ENCODE measurements at places on chromosomes 1 and 21.

- no peak for DNase-seq
Measured at GRCh38 chr1:196381544-196381943, 226.7 kb downstream of the KCNT2 start.

- no peak for DNase-seq
Measured at GRCh38 chr21:45076245-45076711, 1.9 kb downstream of the ADARB1 start.

DNA sequence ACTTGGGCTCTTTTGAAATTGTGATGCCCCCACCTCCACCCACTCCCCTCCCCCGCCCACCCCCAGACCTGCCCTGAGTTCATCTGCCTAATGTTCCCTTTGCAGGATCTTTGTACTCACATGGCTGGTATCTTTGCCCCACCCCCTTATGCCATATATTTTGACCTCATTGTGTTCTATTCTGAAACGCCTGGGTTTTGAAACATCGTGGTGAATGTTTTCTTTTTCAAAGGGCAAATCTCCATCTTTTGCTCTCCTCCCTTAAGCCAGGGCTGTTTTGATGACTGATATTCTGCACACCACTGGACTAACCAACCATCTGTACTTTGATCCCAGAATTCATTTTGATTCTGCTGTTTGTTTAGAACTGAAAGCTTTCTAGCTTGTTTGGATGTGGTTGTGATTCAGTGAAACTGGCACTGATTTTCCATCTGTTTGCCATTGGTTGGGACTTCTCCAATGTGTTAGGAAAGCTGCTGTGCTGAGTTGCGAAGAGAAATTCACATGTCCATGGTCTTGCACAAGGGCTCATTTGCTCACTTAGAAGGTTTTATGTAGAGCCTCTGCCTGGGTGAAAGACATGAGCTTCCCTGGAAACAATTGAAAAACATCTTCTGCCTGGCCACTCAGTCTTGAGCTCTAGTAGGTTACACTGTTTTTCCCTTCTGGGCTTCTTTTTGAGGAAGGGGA, 16.5 kb downstream of the SMAP2 start:
- DNase-seq = no peak

GRCh38 chr1:14039582-14040430, 339.8 kb downstream of the PRDM2 start:
- no peak for DNase-seq

- DNase-seq = no peak
Measured at GRCh38 chr1:234230414-234230862, 142.8 kb upstream of the COA6 start.

- no peak for DNase-seq
Measured at GRCh38 chr1:64514197-64514765, 44.4 kb downstream of the CACHD1 start.

GRCh38 chr1:17831597-17831996, 76.5 kb downstream of the ACTL8 start:
- peak; percentile 7 for DNase-seq

GRCh38 chr1:153985341-153985912, 712 bp downstream of the RAB13 start:
- no peak for DNase-seq

GRCh38 chr1:207412845-207413244, 41.3 kb upstream of the CR2 start:
- DNase-seq = no peak

GRCh38 chr1:109488201-109488600, 4.5 kb downstream of the ATXN7L2 start:
- no peak for DNase-seq

GRCh38 chr1:39269349-39269748, 64.9 kb downstream of the MACF1 start:
- DNase-seq = no peak

GRCh38 chr1:78298349-78298748, 192.4 kb upstream of the PTGFR start:
- no peak for DNase-seq

GRCh38 chr1:9246841-9247785, 12.5 kb downstream of the H6PD start:
- DNase-seq = no peak

DNA sequence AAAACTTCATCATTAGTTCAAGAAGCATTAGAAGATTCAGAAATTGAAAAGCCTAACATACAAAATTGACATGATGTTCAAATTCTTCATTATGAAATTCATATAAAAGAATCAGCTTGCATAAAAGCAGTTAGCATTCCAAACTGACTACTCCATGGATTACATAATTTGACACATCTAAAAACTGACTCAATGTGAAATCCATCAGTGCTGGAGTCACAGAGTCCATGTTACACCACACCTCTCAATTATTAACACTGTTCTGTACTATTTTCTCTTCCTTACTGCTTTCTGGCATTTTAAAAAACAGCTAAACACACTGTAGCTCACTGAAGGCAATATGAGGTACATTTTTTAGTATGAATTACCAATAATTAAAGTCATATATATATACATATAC, 28.0 kb downstream of the ARHGAP29 start:
- DNase-seq = no peak

DNA sequence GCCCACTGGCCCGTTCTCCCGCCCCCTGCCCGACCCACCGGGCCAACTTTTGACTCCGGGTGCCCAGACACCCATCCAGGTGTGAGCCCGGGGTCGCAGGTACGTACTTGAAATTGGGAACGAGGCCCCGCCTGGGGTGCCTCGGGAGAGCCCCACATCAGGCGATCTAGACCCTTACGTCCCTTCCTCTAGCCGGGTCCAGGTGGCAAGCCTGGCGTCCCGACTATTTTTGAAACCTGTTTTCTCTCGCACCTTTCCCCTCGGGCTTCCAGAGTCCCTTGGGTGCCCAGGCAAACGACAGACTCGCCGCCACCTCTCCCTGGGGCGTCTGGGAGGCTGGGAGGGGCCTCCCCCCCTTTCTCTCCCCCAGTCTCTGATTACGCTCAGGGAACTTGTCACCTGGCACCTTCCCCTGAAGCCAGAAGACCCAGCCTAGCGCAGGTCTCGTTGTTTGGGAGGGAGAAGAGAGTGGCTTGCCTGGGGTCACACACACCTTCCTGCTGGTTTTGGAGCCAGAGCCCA, 898 bp downstream of the LDLRAP1 start:
- no peak for DNase-seq

DNA sequence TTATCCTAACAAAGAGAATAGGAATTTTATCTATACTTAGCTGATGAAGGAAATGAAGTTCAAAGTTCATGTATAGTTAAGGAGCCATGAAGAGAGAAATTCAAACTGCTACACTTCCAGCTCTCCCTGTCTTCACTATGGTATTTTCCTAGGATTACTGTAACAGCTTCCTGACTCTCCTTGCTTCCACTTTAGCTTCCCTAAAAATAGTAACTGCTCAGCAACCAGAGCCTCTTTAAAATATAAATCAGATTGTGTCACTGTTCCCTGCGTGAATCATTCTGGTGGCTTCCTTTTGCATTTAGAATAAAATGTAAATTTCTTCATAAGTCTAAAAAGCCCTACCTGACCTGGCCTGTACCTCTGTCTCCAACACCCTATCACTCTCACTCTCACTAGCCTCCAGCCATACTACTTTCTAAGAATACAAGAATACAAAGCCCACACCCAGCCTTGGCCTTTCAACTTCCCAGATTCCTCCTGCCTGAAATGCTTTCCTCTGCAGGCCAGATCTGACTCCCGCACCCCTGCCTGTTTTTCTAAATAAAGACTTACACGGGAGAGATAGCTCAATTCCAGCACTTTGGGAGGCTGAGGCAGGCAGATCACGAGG, 30.5 kb downstream of the OR10J1 start:
- DNase-seq = peak; percentile 44

DNA sequence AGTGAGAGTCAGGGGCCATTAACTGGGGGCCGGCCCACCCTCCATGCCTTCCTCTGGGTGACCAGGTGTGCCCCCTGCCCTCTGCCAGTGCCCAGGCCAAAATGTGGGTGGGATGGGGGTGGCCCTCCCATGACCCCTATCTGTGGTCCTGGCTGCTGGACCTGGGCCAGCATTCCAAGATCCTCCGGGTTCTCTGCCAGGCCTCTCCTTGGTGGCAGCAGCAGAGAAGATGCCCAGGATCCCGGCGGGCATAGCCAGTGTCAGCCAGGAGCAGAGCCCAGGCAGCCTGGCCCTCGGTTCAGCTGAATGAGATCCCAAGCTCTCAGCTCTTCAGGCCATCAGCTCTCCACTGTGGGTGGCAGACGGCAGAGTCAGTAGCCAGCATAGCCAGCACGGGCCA, 31.3 kb upstream of the ACTRT2 start:
- DNase-seq = no peak

DNA sequence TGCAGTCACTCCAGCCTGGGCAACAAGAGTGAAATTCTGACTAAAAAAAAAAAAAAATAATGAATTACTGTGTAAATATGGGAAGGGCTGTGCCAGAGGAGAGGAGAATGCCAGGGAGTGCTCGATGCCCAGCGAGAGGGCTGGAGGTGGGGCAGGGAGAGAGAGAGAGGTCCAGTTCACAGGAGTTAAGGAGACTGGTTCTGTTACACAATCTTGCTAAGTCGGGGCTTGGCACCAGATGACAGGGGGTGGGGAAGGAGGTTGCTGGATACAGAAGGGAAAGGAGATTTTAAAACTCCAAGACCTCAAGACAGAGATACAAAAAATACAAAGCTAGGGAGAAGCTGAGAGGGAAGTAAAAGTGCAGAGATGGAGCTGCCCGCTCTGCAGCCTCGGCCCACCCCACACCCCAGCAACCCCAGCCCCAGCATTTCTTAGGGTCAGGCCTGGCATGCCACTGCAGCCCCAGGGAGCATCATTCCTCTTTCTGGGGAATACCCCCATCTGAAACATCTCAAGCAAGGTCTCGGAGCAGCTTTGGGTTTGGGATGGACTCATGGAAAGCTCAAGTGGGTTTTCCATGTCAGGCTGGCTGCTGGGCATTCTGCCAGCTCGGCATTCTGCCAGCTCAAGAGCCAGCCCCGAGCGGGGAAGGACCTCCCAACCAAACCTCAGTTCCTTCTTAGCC, 991 bp downstream of the SELENBP1 start:
- no peak for DNase-seq

DNA sequence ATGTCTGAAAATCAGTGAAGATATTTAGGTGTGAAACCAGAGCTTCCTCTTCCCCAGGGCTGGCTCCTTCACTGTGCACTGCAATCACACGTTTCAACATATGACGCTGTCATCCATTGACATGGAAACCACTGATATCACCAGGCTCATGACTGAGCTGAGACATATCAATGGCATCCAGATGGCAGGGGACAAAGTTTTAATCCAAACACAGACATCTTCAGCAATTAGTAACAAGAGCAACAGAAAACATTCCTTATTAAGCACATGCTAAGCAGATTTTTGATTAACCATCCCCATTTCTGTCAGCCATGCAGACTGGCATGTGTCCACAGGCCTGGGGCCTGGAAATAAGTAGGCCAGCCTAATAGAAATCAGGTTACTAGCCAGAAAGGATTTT, 108.0 kb upstream of the ADAR start:
- no peak for DNase-seq

DNA sequence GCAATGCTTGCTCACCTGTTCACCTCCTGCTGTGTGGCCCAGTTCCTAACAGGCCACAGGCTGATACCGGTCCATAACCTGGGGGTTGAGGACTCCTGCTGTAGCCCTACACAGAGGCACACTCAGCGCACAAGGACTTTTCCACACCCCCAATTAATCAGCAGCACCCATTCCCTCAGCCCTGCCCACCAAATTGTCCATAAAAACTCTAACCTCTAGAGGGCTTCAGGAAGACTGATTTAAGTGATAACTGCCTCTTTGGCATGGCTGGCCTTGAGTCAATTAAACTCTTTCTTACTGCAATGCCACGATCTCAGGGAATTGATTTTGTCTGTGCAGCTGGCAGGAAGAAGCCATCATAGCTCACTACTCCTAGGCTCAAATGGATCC, 71.3 kb upstream of the MUTYH start:
- no peak for DNase-seq

DNA sequence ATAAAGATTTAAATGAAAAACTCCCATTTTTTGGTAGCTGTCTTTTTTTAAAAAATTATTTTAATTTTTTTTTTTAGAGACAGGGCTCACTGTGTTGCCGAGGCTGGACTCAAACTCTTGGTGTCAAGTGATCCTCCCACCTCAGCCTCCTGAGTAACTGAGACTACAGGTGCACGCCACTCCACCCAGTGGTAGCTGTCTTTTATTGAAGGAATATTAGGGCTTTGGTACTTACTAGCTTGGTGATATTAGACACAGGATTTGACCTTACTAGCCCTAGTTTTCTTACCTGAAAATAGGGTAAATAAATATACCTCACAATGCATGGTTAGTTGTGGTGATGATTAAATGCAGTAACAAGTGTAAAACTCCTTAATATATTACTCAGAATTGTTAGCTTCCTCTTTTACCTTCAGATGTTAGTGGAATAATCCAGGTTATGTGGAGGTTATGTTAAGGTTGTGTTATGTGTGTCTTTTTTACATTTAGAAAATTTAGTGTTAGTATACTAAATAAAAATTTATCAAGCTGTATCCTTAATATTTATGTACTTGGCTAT, 66.8 kb downstream of the PHACTR4 start:
- DNase-seq = no peak

DNA sequence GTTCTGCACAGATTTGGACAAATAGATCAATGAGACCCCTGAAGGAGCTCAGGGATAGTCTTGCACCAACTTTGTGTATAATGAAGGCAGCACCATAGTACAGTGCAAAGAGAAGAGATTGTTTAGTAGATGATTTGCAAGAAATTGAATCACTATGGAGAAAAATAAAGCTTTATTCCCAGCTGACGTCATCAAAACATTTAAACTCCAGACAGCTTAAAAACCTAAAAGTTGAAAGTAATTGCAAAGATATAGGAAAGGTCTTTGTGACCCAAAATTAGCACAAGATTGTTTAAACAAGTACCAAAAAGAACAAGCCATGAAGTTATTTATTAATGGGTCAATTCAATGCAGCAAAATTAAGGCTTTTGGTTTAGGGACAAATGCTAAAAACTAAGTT, 88.8 kb upstream of the BACE2 start:
- no peak for DNase-seq

DNA sequence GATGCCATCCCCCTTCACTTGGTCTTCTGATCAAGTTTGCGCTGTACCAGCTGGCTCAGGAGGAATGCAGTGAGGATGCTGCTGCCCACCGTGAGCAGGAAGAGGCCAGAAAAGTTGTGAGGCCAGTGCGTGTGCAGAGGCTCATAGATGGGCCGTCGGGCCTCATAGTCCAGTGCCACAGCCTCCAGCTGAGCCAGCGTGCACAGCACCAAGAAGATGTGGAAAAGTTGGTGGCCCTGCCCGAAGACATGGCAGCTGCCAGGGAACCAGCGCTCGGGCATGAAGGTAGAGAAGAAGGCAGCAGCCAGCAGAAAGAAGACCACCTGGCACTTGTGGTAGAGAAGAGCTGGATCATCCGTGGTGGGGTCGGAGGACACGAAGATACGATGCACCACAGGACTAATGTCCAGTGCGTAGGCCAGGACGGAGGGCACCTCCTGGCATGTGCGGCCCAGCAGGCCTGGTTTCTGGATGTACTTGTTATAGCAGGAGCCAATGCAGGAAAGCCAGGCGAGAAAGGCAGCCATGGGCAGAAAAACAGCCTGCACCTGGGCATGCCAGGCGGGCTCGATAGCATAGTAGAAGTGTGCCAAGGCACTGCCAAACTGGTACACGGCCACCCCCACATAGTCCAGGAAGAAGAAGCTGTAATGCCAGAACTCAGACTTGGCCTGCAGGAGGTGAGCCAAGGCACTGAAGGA, 3.7 kb upstream of the AUNIP start:
- DNase-seq = no peak

GRCh38 chr1:161958425-161958824, 65.2 kb downstream of the OLFML2B start:
- DNase-seq = no peak

GRCh38 chr1:44672961-44673674, 1.2 kb downstream of the TMEM53 start:
- no peak for DNase-seq

Measured in kidney capillary endothelial cell (primary cell).